ENCODE measurements at places on chromosomes 13 and 19. TPM values are rescaled to one million over a fixed set of nuclear protein-coding genes. Genes with fewer than 3 reads are reported as not detected.

GRCh38 chr19:17860331-17860992 lies 752 bp downstream of the RPL18A start:
- no peak for DNase-seq

The ZNF726 gene
- 3.5 TPM for total RNA-seq

The C19orf33 gene
- not detected for total RNA-seq

The YJEFN3 gene
- 4.4 TPM for total RNA-seq

- no peak for DNase-seq
Observed at GRCh38 chr19:35484252-35485036, 5.8 kb downstream of the KRTDAP start.

- DNase-seq, result no peak
Observed at GRCh38 chr13:47846886-47847285, 154.2 kb downstream of the SUCLA2 start.

The B3GNT8 gene
- total RNA-seq, result 1.2 TPM

DNA sequence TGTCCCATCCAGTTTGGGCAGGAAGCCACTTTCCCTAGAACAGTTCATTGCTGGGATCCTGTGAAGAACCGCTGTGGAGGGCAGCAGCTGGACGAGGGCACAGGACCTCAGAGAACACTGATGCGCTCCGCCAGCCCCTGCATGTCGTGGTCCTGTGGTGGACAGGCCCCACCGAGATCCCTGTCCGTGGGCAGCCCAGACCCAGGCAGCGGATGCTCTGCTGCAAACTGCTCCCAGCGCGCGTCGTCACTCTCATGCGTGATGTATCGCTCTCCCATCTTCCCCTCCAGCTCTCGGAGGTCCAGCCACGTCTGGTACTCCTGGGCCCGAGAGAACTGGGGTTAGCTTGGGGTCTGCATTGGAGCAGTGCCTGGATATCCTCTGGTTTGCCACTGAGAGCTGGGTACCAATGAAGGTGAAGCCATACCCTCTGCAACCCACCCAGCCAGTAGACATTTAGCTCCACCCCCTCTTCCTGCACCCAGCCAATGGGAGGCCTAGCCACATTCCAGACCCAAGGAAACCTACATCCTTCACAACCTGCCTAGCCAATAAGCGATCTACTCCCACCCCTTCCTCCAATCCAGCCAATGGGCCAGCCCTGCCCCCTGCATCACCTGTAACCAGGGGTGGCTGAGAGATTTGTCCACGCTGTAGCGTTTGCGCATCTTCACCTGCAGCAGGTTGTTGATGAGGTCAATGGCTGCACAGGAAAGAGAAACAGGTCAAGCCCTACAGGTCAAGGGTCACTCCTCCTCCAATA lies 13.6 kb upstream of the DACT3 start:
- no peak for DNase-seq

The CYP4F2 gene
- not detected for total RNA-seq

DNA sequence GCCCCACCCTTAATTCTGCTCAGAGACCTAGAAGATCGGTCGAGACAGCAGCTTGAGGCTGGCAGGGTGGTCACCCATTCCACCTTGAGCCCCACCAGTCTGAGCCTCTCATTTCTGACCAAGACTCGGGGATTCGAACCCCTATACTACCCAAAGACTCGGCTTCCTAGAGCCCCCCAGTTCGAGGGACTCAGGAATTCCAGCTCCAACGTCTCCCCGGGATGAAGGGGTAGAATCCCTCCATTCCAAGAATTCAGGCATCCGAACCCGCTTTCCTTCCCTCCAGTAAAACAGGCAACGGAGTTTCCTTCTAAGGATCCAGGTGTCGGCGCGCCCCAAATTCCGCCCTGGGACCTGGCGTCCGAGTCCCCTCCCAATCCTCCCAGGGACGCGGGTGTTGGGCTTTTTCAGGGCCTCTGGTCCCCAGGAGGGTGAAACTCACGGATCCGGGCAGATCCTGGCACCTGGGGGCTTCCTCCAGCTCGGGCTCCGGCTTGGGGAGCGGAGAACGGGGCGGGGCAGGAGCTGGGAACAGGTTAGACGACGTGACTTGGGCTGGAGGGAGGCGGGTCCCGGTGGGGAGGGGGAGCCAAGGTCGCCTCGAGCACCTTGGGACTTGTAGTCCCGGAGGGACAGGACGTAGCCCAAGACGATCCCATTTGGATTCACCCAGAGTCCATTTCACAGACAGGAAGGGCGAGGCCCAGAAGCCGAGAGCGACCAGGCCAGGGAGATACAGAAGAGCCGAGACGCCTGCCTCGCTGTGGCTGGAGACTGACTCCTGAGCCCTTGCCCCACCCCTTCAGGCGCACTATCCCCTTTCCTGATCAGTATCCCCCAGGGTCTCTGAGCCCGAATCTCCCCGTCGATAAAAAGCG lies at the start of gene PPP1R13L:
Gene PPP1R13L, minus strand, starts transcription at position 513 of the 878 bp plus-strand sequence. CDS start 6,751 bp downstream, outside the sequence.
- no peak for DNase-seq

The ZNF625 gene
- total RNA-seq, result 0.56 TPM

Measured in CD4-positive, alpha-beta T cell (primary cell).